ENCODE measurements at places on chromosomes 7 and 10.

DNA sequence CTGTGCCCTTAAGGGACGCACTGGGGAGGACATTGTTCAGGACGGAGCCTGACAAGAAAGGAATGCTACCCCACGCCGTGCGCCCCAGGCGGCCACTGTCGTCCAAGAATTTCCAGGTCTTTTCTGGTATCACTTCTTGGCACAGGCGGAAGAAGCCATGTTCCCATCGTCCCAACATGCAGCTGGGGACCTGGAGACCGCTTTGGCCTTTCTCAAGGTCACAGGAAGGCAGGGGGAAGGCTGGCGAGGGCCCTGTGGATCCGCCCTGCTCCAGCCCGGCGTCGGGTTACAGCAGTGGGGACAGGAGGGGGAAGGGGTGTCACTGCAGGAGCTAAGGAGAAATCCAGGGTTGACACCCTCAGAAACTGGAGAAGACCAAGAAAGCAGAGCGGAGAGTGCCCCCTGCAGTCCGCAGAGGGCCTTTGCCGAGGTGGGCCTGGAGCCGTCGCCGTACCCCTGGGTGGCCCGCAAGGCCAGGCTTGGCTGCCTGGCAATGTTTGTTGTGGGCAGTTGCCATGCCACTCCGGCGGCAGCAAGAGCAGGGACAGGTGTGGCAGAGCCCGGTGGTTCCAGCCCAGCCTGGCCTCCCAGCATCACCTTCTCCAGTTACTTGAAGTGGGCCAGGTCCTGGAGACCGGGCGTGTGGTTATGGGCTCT, 104.1 kb downstream of the LHPP start:
- DNase-seq = no peak

- DNase-seq = peak; percentile 4
Observed at GRCh38 chr10:95963202-95963990, 55.6 kb downstream of the CC2D2B start.

GRCh38 chr7:81993186-81993585, 223.3 kb upstream of the HGF start:
- DNase-seq = no peak

DNA sequence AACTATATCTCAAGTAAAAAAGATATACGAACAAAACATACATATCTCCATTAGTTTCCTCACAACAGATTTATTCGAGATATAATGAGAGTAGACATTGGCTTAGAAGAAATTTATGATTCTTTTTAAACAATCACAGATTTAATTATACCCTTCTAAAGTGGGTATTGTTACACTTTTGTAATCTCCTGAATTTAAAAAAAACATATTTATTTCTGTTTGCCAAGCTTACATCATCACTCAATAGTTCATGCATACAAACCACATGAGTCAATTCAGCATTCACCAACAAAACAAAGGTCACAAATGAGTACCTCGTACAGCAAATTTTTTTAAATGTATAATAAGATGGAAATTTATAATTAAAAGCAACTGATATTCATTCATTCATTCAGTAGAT, 17.6 kb downstream of the LRRN3 start:
- no peak for DNase-seq

DNA sequence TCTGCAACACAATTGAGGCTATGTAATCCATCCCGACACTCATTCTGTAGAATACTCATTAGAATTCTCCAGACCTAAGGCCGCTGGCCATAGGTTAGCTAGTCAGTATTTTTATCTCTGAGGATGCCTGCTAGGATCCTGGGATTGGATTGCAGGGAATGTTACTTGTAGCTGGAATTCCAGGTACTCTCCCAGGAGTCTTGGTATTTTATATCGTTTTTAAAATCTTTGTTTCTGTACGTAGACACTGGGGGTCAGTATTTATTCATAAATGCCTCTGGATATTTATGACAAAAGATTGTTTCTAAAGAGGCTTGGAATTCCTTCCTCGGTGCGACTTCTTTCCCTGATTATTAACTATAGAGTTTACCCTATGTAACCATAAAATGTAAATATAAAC, 40.1 kb downstream of the BPGM start:
- DNase-seq = no peak

GRCh38 chr7:74206589-74207120, 3.2 kb upstream of the LAT2 start:
- DNase-seq = peak; percentile 76

- no peak for DNase-seq
Observed at GRCh38 chr10:29623797-29624196, 11.0 kb downstream of the SVIL start.

DNA sequence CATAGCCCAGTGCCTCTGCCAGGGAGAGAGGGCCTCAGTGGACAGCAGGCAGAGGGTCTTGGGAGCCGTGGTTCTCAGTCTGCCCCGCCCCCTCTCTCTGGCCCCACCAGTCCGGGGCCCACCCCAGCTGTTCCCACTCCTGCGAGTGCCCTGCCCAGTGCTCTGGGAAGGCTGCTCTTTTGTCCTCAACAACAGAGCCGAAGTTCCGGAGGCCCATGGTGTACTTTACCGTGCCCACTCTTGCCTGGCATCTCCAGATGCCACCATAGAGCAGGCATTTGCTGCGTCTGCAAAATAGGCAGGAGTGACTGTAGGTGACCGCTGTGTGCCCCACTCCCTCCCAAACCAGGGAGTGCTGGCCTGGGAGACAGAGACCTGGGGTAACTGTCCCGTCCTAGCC, 29.3 kb upstream of the PCBD1 start:
- no peak for DNase-seq

DNA sequence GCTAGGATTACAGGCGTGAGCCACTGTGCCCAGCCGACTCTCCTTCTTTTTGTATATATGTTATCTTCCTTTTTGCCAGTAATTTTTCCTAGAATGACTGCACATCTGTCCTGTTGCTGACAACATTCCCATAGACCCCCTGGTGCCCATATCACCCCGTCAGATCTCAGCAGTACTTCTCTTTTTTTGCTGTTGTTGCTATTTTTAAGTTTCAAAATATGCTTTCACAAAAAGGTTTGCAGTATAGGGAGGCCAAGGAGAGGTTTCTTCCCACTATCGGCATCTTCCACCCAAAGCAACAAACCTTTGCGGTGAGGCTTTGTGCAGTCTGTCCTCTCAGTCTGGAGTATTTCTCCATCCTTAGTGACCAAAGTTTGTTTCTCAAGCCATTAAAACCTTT, 23.1 kb downstream of the PIK3CG start:
- no peak for DNase-seq

GRCh38 chr7:27148031-27148755, 619 bp upstream of the HOXA6 start:
- no peak for DNase-seq

DNA sequence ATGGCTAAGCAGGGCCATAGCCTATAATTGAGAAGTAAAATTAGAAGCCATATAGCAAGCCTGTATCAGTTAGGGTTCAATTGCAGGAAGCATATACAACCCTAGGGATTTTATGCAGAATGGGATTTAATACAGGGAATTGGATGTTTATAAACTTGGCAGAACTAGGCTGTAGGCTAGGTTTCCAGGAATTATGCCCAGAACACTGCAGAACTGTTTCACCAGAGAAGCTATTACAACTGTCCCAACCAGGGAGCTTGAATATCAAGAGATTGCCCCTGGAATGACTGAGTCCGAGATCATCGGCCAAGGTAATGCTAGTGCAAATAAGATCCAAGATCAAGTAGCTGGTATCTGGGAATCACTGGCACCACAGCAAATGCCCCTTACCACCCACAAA, 64.0 kb downstream of the PRR15 start:
- no peak for DNase-seq

- no peak for DNase-seq
Observed at GRCh38 chr7:21883069-21883468, 62.6 kb downstream of the CDCA7L start.

GRCh38 chr7:157434231-157434630, 97.4 kb downstream of the DNAJB6 start:
- no peak for DNase-seq

DNA sequence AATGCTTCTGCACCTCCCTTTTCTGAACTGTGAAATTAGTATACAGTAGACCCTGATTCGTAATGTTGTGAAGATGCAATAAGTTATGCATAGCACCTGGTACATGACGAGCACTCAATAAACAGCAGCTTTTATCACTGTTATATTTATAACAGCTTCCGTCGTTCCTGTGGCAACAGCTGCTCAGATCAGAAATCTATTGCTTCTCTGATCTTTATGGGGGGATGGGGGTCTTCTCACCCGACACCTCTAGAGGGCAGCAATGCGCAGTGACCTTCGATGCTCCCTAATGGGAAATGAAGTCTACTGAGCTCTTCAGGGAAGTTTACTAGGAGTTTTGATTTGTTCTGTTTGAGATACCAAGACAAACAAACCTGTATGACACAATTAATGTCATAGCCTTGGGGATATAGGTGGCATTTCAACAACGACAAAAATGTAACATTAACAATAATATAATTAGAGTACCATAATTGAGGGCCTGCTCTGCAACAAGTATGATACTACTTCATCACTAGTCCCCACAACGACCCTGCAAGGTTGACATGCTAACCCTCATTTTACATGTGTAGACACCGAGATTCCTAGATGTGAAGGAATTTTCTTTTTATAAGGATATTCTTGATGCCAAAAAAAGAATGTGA, 289.6 kb downstream of the SFMBT2 start:
- peak; percentile 75 for DNase-seq

DNA sequence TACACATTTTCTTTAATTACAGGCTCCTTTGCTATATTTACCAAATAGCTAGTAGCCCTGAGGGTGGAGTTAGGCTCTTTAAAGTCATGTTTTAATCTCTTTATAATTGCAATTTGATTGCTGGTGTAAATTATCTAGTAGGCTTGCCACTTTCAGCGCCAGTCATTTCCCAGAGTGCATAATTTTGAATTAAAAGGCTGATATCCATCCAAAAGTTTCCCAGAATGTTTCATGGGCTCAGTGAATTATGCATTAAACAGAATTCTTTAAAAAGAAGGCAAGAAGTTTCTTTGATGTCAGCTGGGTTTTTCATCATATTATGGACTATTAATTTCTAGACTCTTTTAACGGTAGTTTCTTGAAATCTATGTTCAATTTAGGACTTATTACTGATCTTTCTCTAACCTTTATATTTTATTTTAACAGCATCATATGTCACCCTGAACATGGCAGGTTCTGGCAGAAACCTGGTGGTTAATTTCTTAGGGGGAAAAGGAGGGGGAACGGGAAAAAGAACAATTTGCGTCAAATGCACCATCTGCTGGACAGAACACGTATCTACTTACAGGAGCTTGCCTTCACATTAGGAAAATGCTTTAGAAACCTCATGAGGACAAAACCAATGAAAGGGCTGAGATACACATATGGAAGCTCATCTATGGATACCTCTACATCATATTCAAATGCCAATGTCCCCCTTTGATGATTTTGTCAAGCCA, 171.1 kb downstream of the GRM3 start:
- DNase-seq = no peak

DNA sequence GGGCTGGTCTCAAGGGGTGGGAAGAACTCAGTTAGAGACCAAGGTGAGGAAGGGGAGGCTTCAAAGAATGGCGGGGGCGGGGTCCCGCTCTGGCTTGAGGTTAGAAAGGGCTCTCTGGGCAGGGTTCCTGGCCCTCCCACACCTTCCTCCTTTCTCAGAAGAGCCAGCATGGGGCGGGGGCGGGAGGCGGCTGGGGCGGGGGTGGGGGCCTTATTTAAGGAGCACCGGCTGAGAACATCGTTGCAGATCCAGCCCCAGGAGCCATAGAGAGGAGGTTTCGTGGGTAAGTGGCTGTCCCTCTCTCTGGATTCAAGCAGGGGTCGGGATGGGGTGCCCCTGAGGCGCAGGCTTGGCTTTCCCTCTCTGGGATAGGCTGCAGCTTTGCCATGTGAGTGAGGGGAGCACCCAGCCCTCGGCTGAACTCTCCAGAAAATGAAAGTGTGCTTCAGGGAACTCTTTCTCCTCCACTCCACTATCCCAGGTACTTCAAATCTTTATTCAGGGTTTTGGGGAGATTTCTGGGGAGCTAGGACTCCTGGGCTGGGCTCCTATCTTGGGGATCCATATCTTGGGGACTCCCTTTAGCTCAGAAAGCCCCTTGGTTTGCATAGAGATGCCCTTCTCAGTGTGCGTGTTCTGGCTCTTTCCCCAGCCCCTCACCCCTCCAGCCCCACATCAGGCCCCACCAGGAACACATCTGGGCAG, 3.3 kb upstream of the CUEDC2 start:
- peak; percentile 36 for DNase-seq

GRCh38 chr10:129768437-129769355, 195.4 kb downstream of the EBF3 start:
- DNase-seq = no peak

DNA sequence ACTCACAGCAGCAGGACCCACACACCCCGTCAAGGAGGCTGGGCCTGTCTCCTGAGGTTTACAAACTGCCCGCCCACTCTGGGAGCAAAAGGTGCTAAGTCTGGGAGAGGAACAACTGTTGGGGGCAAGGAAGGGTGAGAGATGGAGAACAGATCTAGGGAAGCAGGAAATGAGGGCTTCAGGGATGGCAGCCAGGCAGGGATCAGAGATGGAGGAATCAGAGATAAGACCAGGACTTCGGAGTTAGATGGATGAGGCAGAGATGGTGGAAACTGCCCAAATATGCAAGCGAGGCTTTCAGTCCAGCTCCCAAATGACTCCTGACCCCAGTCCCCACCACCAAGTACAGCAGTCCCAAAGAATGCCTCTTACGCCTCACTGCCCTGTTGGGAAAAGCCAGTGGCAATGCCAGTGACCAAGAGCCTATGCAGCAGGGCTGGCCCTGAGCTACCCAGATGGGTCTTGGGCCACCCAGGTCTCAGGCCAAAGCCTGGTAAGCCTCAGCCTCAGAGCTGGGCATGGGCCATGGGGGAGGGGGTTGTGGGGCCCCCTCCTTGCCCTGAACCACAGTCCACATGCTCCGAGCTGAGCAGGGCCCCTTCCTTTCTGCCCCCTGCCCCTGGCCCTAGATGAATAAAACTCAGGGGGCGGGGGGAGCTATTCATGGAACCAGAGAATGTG, 39.5 kb upstream of the SLF2 start:
- DNase-seq = no peak

DNA sequence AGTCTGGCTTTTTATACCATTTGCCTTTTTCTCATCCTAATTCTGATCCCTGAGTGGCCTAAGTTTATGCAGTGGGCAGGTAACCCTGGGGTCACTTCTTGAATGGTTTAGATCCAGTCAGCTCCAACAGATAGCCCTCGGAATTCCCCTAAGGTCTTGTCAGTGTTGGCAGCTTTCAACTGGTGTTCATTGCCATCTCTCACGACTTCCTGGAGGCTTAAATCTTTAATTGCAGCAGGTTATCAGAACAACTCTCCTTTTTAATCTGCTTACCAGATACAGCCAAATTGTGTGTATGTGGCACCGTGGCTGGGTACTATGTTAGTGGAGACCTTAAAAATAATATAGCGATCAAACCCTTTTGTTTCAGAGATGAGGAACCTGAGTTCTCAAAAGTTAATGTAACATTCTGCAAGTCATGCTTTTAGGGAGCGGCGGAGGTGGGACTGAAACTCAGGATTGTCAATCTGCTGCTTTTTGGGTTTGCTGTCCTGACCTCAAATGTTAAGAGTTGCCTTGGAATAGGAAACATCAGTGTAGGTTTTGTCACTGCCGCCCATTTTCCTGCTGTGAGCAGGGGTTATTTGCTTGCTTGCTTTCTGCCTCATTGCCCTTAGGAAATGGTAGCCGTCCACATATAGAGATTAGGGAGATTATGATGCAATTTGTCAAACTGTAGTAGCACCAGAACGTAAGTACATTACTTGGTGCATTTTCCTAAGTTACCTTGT, 818 bp downstream of the DLD start:
- peak; percentile 53 for DNase-seq

GRCh38 chr10:11089272-11089671, 71.6 kb downstream of the CELF2 start:
- no peak for DNase-seq

GRCh38 chr7:155464948-155465739, 7.2 kb downstream of the EN2 start:
- DNase-seq = no peak
